Testis (tissue), 5 donors: ENCODE measurements at places on chromosomes 6 and 20. TPM values are rescaled to one million over a fixed set of nuclear protein-coding genes. Genes with fewer than 3 reads are reported as not detected.

DNA sequence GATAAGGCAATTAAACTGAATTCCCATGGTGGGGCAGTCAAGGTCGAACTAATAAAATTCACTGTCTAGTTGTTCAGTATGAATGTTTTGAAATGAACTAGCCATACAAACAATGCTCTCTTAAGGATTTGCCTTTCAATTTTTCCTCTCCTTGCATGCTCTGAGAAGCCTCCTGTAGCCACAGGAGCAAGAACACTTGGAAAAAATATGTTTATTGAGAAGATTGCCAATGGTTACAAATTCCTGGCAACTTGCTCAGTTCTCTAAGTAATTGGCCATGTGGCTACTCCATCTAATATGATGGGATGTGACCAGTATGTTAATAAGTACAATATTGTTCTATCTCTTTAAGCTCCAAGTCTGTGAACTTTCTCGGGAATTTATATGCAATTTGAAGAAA, 49.4 kb downstream of the FUT9 start:
- DNase-seq, result no peak

- no peak for DNase-seq
These were observed 465.1 kb upstream of the CHD6 start for GRCh38 chr20:42083280-42083679.

DNA sequence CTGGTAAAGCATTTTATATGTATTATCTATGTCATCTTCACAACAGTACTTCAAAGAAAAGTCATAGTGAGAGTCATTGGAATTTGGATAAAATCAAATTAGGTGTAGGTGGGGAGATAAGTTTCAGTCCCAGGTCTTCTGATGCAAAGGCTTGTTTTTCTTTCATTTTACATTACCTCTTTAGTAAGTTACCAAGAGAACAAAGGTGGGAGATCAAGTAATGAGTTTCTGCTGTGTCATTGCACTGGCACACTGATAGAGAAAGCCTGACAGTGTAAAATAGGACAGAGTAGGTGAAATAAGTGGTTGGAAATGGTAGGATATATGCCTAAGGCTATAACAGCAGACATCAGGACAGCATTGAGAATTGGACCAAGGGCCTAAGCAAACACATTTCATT, 250.4 kb downstream of the NKAIN2 start:
- DNase-seq, result no peak

DNA sequence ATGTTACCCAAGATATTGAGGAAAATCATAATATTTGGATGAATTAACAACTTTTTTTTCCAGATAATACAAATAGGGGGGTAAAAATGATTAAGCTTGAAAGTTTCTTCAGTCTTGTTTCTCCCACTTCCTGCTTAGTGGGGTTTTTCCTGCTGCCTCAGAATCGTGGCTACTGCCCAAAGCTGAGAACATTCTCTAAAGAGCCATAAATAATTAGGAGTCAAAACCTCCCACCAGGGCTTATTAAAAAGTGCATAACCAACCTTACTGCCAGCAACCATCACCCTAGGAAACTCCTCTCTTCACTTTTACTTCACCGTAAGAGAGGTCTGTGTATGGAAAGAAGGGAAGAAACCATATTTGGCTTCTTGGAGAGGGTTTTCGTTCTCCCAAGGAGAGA, 9.0 kb upstream of the LCA5 start:
- no peak for DNase-seq

GPR6 gene
- total RNA-seq, result not detected

DNA sequence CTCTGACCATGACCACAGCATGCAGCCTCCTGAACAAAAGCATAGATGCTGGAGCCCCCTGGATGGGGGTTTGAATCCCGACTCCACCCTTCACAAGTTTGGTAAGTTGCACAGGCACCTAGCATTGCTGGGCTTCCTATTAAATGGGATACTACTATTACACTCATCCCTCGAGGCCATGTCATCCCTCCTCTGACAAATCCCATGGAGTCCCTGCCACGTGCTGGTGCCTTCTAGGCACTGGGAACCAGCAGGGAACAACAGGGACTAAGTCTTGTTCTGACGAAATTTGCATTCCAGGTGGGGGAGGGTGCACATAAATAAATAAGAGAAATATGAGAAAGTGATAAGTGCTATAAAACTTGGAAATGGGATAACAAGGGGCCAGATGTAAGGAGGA, 15.3 kb upstream of the SIRPA start:
- no peak for DNase-seq

DNA sequence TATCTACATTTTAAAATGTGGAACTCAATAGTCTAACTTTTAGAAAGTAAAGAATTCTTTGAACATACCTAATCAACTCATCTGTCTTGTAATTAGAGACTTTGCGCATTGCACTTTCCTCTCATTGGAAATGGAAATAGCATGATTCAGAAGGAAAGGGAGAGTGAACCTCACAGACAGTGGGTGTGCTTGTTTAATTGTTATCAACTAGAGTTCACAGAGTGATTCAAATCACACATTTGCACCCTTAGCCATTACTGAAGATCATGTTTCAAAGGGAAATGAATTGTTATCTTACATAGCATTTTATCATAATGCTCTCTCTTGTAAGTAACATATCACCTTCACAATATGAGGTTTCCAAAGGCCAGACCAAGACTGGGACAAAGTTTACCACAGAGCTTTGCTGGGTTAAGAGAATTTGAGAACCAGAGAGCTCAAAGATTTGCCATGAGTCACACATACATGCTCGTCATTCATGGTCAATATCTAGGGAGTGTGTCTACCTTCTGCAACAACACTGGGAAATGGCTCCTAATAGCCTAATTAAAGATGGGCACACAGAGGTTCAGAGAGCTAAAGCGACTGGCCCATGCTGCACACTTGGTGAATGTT, 21.5 kb downstream of the GSTA3 start:
- DNase-seq, result no peak

GRCh38 chr6:53916804-53917463, 122.1 kb downstream of the LRRC1 start:
- no peak for DNase-seq

DNA sequence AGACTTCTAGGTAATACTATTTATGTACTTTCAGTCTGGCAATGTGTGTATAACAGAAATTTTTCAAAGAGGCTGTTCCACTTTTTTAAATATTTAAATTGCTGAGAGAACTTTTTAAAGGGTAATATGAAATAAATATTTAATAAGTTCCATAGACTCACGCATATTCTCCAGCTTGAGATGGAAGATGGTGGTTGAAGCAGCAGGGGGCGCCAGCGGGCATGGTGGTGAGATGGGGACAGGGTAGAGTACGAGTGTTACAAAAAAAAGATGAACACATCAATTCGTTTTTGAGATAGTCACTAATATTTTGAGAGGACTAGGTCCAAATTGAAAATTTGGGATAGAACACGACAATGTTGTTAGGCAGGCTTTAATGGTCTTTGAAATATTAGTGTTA, 68.4 kb downstream of the RSPO3 start:
- DNase-seq, result peak; percentile 71

- DNase-seq, result no peak
These were observed 280.5 kb downstream of the CLVS2 start for GRCh38 chr6:123276546-123276980.

GRCh38 chr6:168100011-168100802, 21.2 kb upstream of the FRMD1 start:
- DNase-seq, result no peak

- no peak for DNase-seq
These were observed 93.9 kb downstream of the EPB41L2 start for GRCh38 chr6:130969166-130969565.

- DNase-seq, result no peak
These were observed 377.0 kb downstream of the BMP2 start for GRCh38 chr20:7144464-7144863.

- DNase-seq, result no peak
These were observed 2.9 kb downstream of the FKBP1A start for GRCh38 chr20:1389703-1390580.

NFATC2 gene
- total RNA-seq, result 5.4 TPM

DNA sequence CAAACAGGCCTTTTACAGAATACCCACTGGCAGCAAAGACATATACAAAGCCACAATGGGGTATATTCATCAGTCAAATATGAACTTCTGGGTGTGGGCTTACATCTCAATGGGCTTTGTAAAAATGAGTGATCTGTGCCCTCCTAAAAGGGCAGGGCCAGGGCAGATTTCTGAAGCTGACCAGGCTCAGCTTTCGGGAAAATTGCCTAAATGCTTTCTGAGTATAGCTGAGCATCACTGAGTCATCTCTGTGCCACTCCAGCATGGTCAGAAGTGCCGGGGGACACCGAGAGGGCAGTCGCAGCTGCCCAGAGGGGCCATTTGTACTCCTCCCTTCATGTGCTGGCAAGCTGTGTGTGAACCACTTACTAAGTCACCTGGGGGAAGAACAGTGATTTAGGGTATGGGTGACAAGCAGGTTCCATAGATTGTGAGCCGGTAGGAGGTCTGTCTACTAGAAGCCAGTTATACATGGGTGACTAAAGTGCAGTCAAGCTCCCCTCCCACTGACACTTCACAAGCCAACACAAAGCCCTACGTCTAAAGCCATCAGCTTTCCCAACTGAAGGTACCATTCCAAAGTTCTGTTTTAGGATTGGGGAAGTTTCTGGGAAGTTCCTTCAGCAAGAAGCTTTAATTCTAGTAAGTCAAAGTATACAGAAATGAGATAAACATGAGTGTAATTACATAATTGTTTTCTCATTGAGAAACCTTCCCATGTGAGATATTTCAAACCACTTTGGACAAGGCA, 147.6 kb upstream of the TAB2 start:
- no peak for DNase-seq

DNA sequence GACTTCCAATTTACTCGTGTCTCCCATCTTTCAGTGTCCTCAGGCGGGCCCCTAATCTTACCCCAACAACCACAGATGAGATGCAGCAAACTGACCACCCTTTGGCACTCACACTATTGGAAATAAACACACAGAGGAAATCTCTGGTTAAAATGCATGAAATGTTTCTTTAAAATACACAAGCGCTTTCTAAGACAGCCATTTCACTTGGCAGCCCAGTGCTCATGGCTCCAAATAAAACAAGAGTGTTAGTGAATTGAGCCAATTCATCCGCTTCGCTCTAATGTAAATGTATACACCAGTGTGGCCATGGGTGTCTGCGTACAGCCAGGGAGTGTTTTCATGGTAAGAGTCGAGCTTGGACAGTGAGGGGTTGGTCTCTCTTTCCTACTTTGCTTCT, 282.9 kb downstream of the CLIC5 start:
- no peak for DNase-seq

DNA sequence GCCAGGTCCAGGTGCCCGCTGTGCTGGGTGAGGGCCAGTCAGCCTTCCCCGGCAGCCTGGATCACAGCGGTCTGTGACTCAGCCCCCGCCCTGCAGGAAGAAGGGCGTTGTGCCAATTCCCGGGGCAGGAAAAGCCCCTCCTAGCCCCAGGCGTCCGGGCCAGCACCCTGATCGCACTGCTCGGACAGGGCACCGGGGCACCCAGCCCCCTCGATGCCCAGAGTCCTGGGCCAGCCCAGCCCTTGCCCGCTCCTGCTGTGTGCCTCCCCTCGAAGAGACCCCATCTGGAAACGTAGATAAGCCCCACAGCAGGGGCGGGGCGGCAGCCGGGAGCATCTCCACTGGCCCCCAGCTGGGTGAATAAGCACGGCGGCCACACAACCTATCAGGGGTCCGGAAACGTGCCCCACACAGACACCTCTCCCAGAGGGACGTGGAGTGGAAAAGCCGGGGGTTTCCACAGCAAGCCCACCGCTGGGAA, 9.9 kb downstream of the LAMA5 start:
- no peak for DNase-seq

TMEM239 gene
- 39.0 TPM for total RNA-seq

ZNF512B gene
- 27.6 TPM for total RNA-seq

MTRF1L gene
- 19.4 TPM for total RNA-seq

SLC35D3 gene
- total RNA-seq, result not detected

- peak; percentile 17 for DNase-seq
These were observed 150.8 kb downstream of the PRL start for GRCh38 chr6:22145823-22146677.

DNA sequence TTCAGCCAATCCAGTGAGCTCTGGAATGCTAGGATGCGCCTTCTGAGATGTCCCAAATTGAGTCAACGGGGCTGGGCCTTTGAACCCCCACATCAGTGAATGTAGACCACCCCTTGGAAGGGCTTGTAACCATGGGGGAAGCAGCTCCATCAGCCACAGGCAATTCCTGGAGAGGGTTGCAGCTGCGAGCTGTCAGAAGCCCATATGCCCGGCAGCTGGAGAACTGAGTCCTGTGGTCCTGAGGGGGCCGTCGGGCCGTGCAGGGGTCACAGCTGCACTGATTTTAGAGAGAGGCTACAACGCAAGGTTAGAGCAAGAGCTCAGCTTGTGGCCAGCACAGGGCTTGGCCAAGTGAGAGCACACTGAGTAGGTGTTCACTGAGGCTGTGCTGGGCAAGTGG, 121.3 kb downstream of the TOX2 start:
- no peak for DNase-seq

EYS gene
- 2.6 TPM for total RNA-seq
